ENCODE measurements at places on chromosomes 11 and 22.
A peak's percentile ranks its signal among the peaks of the same experiment; 100 is the strongest.

DNA sequence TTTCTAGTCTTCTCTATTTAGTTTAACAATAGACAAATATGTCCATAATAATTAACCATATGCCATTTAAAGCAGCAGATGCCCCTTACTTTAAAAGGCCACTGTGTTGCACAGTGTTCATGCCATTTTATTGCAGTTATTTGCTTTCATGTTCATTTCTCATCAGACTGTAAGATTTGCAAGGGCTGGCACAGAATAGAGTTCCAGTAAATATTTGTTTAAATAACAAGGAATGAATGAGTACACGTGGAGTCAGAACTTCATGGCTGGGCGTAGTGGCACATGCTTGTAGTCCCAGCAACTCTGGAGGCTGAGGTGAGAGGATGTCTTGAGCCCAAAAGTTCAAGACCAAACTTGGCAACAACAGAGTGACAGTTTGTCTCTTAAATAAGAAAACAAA is 1228.6 kb downstream of the LRRC4C start:
- no peak for DNase-seq

GRCh38 chr11:109306322-109306721 is 115.7 kb upstream of the C11orf87 start:
- no peak for DNase-seq

GRCh38 chr11:63551889-63552266 is 11.3 kb downstream of the PLAAT2 start:
- no peak for DNase-seq

- no peak for DNase-seq
Observed at GRCh38 chr22:44031158-44031952, 7.3 kb downstream of the PARVB start.

- no peak for DNase-seq
Observed at GRCh38 chr11:19951558-19952115, 208.6 kb downstream of the DBX1 start.

GRCh38 chr11:118434553-118435289 is 1.6 kb upstream of the KMT2A start:
- DNase-seq = peak; percentile 8

- DNase-seq = no peak
Observed at GRCh38 chr11:61659413-61660196, 20.6 kb upstream of the DAGLA start.

DNA sequence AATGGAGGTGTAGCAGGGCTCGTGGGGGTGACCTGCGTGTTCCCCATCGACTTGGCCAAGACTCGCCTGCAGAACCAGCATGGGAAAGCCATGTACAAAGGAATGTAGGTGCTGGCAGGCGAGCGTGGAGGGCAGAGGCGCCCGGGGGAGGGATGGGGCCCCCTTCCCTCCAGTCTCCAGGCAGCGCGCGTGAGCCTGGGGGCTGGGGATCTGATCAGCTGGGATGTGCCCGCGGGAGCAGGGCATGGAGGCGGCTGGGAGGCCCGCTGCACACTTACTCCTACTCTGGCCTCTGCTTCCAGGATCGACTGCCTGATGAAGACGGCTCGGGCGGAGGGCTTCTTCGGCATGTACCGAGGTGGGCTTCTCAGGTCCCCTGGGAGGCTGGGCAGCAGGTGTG is 17.8 kb downstream of the SLC25A18 start:
- DNase-seq = no peak

GRCh38 chr22:17194213-17194612 is 25.0 kb downstream of the ADA2 start:
- no peak for DNase-seq

- DNase-seq = no peak
Observed at GRCh38 chr11:78253797-78254196, 65.1 kb downstream of the USP35 start.

- no peak for DNase-seq
Observed at GRCh38 chr11:95917193-95918036, 6.5 kb downstream of the MTMR2 start.

- no peak for DNase-seq
Observed at GRCh38 chr11:60769273-60769672, 12.6 kb downstream of the MS4A15 start.

GRCh38 chr11:61814247-61814957 is 2.4 kb downstream of the FADS1 start:
- peak; percentile 14 for DNase-seq

DNA sequence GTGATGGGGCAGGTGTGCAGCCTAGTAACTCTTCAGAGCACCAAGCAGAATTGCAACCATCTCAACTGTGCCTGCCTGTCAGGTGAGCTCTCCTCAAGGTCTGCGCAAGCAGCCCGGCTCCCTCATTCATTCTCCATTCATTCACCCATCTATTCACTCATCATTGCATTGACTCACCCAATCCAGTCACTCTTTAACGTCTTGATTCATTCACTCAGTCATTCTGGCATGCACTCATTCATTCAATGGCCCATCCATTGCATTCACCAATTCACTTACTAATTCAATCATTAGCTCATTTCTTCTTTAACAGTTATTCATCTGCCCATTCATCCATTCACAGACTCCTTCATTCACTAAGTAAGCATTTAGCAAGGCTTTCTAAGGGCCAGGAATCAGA is 111.8 kb downstream of the PDE2A start:
- no peak for DNase-seq

GRCh38 chr11:68282141-68282860 is 10.5 kb upstream of the C11orf24 start:
- DNase-seq = peak; percentile 26

Measured in CD4-positive, alpha-beta T cell (primary cell).